ENCODE measurements at places on chromosomes 12 and 14.

DNA sequence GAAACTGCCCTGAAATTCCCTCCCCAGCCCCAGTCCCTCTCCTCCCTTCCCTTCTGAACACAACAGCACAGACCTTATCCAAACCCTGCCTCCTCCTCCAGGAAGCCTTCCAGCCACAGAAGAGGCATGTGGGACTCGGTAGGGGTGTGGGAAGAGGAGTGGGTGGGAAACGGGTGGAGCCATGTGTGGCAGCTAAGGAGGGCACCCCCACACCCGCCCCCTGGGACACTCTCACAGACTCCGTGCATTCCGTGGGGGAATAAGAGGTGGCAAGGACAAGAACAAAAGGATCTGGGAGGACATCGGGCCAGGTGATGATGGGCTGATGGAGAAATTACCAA lies 24.4 kb downstream of the SLC6A12 start:
- no peak for DNase-seq

DNA sequence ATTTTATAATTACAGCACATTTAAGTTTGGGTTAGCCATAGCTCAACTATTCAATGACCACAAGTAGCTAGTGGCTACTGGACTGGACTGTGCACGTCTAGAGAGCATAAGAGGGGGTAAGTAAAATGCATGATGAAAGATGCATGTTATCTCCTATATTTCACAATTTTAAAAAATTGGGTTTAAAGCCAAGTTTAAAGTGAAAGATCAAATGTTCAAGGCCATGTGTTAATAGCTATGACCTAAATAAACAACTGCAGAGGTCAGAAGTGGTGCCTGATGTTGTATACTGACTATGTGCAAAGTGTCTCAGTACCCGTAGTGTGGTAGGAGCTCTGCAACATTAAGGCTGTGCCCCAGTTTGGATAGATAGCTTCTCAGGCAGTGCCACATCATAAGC lies 48.2 kb downstream of the BMP4 start:
- no peak for DNase-seq

DNA sequence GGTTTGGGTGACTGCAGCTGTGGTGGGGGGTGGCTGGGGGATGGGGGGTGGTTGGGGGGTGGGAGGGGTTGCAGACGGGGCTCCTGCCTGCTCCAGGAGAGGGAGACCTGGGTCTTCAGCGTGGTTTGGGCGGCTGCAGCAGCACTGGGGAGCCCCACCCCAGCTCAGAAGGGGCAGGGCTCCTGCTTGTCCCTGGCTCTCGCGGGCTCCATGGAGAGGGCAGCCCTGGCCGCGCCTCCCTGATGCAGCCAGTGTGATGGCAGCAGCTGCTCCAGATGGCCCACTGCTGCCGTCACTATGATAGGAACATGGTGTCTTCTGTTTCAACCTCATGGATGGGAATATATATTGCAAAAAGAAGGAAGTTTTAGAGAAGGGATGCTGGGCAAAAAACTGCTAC lies 22.9 kb downstream of the TRHDE start:
- no peak for DNase-seq

- peak; percentile 83 for DNase-seq
These were observed 31.0 kb downstream of the NINJ2 start for GRCh38 chr12:632102-632696.

DNA sequence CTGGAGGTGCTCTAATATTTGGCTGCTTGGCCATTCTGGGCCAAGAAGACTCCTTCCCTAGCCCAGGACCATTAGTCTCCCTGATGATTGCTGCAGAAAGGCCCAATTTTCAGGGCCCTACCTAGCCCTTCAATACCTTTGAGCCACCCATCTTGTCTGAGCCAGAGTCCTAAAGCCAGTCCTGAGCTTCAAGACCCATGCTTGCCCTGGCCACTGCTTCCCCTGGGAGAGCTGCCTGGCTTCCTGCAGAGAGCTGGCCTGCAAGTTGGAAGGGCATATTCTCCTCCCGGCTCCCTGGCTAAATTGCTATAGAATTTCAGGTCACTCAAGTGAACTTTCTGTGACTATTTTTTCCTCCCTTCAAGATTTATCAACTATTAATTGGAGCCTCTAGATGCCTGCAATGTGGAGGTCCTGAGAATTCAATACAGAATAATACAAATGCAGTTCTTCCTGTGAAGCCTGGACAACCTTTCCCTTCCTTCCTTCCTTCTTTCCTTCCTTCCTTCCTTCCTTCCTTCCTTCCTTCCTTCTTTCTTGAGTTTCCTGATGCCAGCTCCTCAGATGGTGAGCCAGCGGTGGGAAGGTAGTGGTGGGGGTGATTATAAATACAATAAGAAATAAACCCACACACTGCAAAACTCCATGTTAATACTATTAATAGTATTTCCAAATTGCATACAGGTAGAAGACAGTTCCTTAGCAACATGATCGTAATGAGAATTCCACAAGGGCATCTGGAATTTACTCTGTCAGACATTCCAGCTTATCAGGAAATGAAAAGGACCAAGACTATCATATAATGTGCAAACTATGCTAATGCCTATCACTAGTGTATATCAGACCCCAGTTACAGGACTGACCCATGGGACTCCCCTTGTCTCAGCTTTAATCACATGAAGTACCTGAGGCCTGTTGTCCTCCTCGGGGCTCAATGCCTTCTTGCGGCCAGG lies 108.1 kb downstream of the ZFP36L1 start:
- no peak for DNase-seq

GRCh38 chr14:105053996-105054395 lies 11.2 kb downstream of the GPR132 start:
- DNase-seq, result no peak

DNA sequence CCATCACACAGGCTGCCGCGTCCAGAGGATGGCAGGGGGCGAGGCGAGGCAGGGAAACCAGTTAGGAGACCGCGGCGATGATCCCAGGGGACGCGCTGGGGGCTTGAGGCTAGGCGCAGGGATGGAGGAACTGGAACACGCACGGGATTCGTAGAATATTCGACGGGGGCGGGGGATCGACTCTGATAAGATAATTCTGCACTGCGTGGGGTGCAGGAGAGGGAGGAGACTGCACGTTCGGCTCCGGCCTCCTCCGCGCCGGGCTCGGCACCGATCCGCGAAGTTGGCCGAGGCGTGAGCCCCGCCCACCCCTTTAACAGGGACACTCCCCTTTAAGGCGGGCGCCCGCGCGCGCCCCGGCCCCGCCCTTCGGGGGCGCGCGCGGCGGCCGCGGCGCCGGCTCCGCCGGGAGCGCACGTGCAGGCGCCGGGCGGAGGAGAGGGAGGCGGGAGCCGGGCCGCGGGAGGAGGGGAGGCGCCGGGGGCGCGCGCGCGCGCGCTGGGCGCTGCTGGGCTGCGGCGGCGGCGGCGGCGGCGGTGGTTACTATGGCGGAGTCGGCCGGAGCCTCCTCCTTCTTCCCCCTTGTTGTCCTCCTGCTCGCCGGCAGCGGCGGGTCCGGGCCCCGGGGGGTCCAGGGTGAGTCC lies at the start of gene ACVR1B:
Gene ACVR1B, plus strand, starts transcription at position 501 of the 644 bp plus-strand sequence. Its CDS starts 45 bp downstream, at position 546.
- DNase-seq, result peak; percentile 91

DNA sequence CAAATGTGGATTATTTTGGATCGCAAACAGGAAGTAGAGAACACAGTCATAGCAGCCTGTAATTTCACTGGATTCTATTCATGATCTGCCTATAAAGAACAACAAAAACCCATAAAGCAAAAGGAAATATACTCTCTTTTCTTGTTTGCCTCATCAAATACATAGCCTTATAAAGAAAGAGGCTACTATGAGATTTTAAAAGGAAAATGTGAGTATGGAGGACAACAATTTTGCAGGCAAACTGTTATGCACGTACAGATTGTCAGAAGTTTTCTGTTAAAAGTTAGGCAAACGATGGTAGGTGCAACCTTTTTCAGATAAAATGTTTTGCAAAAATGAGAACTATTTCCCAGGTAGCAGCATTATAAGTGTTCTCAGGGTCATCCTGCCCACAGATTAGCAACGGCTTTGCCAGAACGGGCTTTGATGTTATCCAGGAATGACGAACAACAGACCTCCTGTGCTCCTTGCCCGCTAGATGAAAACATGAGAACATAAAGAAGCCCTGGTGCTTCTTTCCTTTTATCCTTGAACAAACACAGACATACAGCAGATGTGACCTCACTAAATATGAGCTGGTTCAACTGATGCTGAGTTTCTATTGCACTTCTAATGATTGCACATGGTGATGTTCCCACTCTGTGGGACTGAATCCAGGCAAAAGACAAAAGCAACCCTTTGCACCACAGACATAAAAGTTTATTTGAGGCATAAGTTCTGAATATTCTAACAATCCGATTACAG lies 88.1 kb downstream of the ITPR2 start:
- no peak for DNase-seq

GRCh38 chr14:23631702-23632460 lies 4.3 kb upstream of the DHRS2 start:
- DNase-seq, result peak; percentile 85

DNA sequence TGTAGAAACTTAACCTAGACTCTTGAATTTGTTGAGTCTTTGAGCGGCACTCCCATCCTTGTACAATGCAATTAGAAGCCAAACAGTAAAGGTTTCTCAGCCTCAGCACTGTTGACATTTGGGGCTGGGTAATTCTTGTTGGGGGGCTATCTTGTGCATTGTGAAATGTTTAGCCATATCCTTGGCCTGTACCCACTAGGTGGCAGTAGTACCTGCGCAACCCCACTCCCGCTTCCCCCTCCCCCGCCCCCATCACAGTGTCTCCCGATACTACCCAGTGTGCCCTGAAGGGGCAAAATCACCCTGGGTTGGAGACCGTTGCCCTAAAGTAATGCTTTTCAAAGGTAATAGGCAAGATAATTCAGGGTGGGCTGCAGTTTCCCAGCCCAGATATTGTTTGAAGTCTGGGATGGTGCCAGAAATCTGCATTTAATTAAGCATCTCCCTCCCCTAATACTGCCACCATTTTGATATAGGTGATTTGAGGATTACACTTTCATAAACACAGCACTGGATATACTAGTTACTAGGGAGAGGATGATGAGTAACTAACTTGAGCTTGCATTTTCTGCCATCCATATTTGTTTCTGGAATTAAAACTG lies 1.8 kb downstream of the COX6A1 start:
- DNase-seq, result peak; percentile 84

DNA sequence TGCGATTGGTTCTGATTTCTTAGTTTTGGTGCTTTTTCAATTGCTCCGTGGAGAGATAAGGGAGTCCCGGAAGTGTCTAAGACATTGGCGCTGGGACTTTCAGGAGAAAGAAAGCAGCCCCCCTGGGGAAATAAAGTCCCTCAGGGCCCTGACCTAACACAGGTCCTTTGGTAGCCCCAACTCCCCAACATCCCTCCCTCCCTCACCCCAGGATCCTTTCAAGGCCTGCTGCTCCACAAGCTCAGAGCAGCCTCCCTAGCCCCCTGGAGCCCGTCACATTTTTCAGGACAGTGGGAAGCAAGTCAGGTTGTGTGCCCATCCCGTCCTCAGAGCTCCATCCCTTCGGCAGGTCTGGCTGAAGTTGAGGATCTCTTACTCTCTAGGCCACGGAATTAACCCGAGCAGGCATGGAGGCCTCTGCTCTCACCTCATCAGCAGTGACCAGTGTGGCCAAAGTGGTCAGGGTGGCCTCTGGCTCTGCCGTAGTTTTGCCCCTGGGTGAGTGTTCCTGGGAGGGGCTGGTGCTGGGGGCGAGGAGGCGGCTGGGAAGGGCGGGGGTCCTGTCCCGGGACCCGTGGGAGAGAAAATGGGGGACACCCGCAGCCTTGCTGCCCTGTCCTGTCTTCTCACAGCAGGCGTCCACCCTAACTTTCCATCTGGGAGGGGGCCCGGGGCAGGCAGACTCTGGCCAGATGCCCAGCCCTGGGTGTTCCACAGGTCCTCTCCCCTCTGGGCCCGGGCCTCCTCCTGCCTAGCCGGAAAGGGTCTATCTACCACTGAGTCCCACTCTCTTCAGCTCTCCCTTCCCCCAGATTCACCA lies 950 bp downstream of the IFI27 start:
- no peak for DNase-seq

GRCh38 chr14:22952418-22952817 lies 4.5 kb downstream of the HAUS4 start:
- no peak for DNase-seq

- DNase-seq, result peak; percentile 38
These were observed 210.9 kb upstream of the ARID2 start for GRCh38 chr12:45518291-45519235.

All from suppressor macrophage treated with lipopolysaccharide for 1 hour (primary cell).